ENCODE measurements at places on chromosomes 11 and 22.

GRCh38 chr22:47090591-47091245, 328.3 kb downstream of the TBC1D22A start:
- H3K4me1 ChIP-seq: peaks cover 29% of the 10 kb centered on the region
- H3K36me3 ChIP-seq: peaks cover 2% of the 10 kb centered on the region
- DNase-seq: no peak
- H3K27ac ChIP-seq: peak overlapping the region; percentile 22
- peak overlapping the region; percentile 83 for H3K4me3 ChIP-seq

- H3K4me1 ChIP-seq: no peaks in the 10 kb centered on the region
- peaks cover 30% of the 10 kb centered on the region for H3K27me3 ChIP-seq
- H3K27ac ChIP-seq: no peak overlapping the region
- no peaks in the 10 kb centered on the region for H3K36me3 ChIP-seq
- no peak for DNase-seq
- H3K4me3 ChIP-seq: no peak overlapping the region
Observed at GRCh38 chr11:123218451-123218850, 23.4 kb upstream of the CLMP start.

- H3K27ac ChIP-seq: peak overlapping the region; percentile 99
- H3K4me3 ChIP-seq: peak overlapping the region; percentile 100
- peaks cover 15% of the 10 kb centered on the region for H3K36me3 ChIP-seq
- peaks cover 13% of the 10 kb centered on the region for H3K27me3 ChIP-seq
Observed at GRCh38 chr22:37953062-37953436, 352 bp downstream of the C22orf23 start.

GRCh38 chr11:63805844-63806415, 7.3 kb upstream of the SPINDOC start:
- no peaks in the 10 kb centered on the region for H3K27me3 ChIP-seq
- H3K4me1 ChIP-seq: no peaks in the 10 kb centered on the region
- no peak overlapping the region for H3K27ac ChIP-seq
- H3K36me3 ChIP-seq: no peaks in the 10 kb centered on the region

- no peaks in the 10 kb centered on the region for H3K36me3 ChIP-seq
- H3K27me3 ChIP-seq: peaks cover 31% of the 10 kb centered on the region
- no peak for DNase-seq
Observed at GRCh38 chr11:119912229-119912628, 183.2 kb upstream of the NECTIN1 start.

GRCh38 chr11:78467370-78467769, 49.8 kb upstream of the GAB2 start:
- peak overlapping the region; percentile 82 for H3K27ac ChIP-seq
- peaks cover 17% of the 10 kb centered on the region for H3K4me1 ChIP-seq
- H3K4me3 ChIP-seq: no peak overlapping the region

DNA sequence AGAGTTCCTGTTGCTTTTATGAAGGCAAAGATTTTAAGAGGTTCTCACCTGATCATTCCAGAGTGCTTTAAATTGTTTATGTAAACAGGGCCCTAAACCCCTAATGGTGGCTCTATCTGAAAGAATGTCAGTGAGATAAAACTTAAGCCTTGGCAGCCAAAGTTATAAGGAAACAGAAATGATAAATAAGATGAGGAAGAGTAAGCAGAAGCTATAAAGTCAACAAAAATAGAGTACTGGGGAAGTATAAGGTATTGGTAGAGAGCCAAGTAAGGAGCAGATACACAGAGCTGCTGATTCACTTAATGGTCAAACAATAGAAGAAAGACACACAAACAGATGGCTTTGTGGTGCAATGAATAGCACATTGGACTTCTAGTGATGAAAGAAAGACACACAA, 37.9 kb downstream of the TMPRSS5 start:
- no peak overlapping the region for H3K27ac ChIP-seq
- DNase-seq: no peak
- no peak overlapping the region for H3K4me3 ChIP-seq
- no peaks in the 10 kb centered on the region for H3K36me3 ChIP-seq
- no peaks in the 10 kb centered on the region for H3K4me1 ChIP-seq
- peaks cover 7% of the 10 kb centered on the region for H3K27me3 ChIP-seq

DNA sequence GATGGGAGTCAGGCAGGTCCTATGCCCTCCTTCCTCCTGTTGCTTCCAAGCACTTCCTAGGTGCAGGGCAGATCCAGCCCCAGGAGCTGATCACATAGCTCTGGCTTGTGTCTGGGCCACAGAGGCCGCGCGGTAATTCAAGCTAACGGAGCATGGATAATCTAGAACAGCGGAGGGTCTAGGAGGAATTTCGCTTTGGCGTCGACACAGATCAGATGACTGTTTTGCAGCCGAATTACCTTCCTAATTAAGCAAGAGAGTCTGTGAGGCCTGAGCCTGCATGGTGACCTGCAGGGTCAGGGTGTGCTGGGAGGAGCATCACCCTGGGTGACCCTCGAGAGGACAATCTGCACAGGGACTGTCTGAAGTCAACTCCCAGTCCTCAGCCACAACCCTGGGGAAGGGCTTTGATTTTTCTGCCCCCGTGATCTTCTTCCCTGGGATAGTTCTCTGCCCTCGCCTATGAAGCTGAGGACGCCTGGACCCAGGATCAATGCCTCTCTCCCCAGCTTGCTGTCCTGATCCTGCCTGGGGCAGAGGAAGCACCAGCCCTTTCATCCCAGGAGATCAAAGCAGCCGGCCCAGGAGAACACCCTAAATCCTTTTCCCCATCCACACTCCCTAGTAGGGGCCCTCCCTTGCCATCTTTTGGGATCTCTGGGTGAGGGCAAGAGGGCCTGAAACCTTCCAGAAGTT, 11.0 kb downstream of the NECTIN1 start:
- peaks cover 6% of the 10 kb centered on the region for H3K4me1 ChIP-seq
- peaks cover 4% of the 10 kb centered on the region for H3K36me3 ChIP-seq
- no peak overlapping the region for H3K4me3 ChIP-seq
- peaks cover 15% of the 10 kb centered on the region for H3K27me3 ChIP-seq
- no peak for DNase-seq

- no peak for DNase-seq
- peaks cover 7% of the 10 kb centered on the region for H3K27me3 ChIP-seq
- peaks cover 3% of the 10 kb centered on the region for H3K4me1 ChIP-seq
- no peaks in the 10 kb centered on the region for H3K36me3 ChIP-seq
Observed at GRCh38 chr22:45917146-45917545, 59.8 kb downstream of the WNT7B start.

GRCh38 chr11:130156108-130157022, 3.2 kb upstream of the ST14 start:
- H3K27me3 ChIP-seq: peaks cover 27% of the 10 kb centered on the region
- peaks cover 17% of the 10 kb centered on the region for H3K4me1 ChIP-seq
- peak overlapping the region; percentile 21 for H3K27ac ChIP-seq
- DNase-seq: no peak
- H3K36me3 ChIP-seq: peaks cover 7% of the 10 kb centered on the region

DNA sequence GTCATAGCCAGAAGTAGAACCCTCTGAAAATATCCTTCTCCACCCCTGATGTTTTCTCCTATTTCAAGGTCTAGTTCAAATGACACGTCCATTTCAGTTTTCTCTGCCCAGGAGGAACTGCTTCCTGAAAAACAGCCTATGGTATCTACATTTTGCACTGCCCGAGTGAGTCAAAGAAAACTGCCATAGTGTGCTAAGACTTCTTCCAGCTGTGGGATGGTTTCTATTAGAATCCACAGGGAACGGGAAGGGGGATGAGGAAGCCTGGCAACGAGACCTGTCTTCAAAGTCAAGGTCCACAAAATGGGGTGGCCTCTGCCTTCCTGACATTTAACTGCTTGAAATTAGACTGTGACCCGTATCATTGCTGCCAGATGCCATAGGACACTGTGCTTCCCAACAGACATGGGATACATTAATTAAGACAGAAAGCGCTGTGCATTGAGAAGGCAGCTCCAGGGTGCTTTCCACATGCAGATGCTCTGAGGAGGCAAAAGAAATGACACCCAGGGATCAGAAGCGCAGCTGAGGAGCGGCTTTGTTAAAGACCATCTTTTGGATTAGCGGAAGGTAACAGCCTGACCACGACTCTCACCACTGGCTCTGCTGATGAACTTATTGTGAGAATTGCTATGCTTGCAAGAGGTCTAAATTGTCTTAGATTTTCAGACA, 39.4 kb upstream of the NUP50 start:
- H3K4me1 ChIP-seq: peaks cover 3% of the 10 kb centered on the region
- H3K27me3 ChIP-seq: peaks cover 6% of the 10 kb centered on the region
- no peak overlapping the region for H3K27ac ChIP-seq
- H3K4me3 ChIP-seq: no peak overlapping the region
- no peaks in the 10 kb centered on the region for H3K36me3 ChIP-seq
- no peak for DNase-seq

All from T-helper 17 cell (primary cell).